HFFc6 (cell line): ENCODE measurements at places on chromosomes 7 and 10. TPM values are rescaled to one million over a fixed set of nuclear protein-coding genes. Genes with fewer than 3 reads are reported as not detected.

GRCh38 chr10:71138166-71138830 is 74.1 kb upstream of the UNC5B start:
- DNase-seq: no peak
- no peak overlapping the region for H3K4me3 ChIP-seq
- H3K27me3 ChIP-seq: peaks cover 36% of the 10 kb centered on the region
- no peaks in the 10 kb centered on the region for H3K4me1 ChIP-seq
- H3K36me3 ChIP-seq: no peaks in the 10 kb centered on the region
- H3K27ac ChIP-seq: no peak overlapping the region

DNA sequence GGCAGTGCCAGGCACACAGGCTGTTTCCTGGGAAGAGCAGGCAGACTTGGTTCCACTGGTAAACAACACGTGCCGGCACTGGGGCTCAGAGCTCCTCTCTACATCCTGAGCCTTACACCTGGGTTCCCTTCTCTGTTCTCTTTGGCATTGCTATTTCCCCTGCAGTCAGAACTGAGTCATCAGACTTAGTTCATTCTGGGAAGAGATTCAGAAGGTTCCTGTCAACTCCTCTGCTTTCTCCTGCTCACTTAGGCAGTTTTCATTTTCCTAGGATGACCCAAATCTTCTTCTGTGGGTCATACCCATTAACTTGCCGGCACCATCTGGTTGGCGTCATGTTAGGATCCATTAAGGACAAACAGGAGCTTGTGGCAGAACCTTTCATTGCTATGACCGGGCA is 33.4 kb upstream of the LRRC18 start:
- no peak for DNase-seq
- H3K27me3 ChIP-seq: peaks cover 11% of the 10 kb centered on the region
- H3K4me1 ChIP-seq: peaks cover 5% of the 10 kb centered on the region; the same call in 1 of the 2 replicates
- no peaks in the 10 kb centered on the region for H3K36me3 ChIP-seq

GRCh38 chr10:17831341-17831740 is 22.2 kb downstream of the MRC1 start:
- H3K27ac ChIP-seq: no peak overlapping the region
- H3K27me3 ChIP-seq: peaks cover 2% of the 10 kb centered on the region
- H3K4me3 ChIP-seq: no peak overlapping the region
- DNase-seq: no peak
- no peaks in the 10 kb centered on the region for H3K36me3 ChIP-seq

DNA sequence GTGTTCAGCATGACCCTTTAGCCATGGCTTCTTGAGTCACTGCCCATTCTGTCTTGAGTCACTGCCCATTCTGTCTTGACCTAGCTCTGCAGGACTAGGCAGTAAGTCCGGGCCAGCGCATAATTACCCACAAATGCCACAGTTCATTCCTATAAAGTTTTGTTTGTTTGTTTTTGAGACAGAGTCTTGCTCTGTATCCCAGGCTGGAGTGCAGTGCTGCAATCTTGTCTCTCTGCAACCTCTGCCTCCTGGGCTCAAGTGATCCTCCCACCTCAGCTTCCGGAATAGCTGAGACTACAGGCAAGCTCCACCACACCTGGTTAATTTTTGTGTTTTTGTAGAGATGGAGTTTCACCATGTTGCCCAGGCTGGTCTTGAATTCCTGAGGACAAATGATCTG is 32.7 kb upstream of the TARP start:
- H3K36me3 ChIP-seq: no peaks in the 10 kb centered on the region
- no peak overlapping the region for H3K27ac ChIP-seq
- no peak for DNase-seq
- peaks cover 11% of the 10 kb centered on the region for H3K4me1 ChIP-seq
- no peak overlapping the region for H3K4me3 ChIP-seq
- H3K27me3 ChIP-seq: peaks cover 21% of the 10 kb centered on the region

Gene DMTF1
- 24.5 to 31.4 TPM (median 29.9 TPM) in 3 replicates for total RNA-seq
